ENCODE measurements at places on chromosomes 1 and 21.

GRCh38 chr1:222634180-222635013 is 16.5 kb downstream of the MIA3 start:
- DNase-seq, result peak; percentile 29

- DNase-seq, result no peak
These were observed 500 bp upstream of the PEA15 start for GRCh38 chr1:160204526-160205241.

DNA sequence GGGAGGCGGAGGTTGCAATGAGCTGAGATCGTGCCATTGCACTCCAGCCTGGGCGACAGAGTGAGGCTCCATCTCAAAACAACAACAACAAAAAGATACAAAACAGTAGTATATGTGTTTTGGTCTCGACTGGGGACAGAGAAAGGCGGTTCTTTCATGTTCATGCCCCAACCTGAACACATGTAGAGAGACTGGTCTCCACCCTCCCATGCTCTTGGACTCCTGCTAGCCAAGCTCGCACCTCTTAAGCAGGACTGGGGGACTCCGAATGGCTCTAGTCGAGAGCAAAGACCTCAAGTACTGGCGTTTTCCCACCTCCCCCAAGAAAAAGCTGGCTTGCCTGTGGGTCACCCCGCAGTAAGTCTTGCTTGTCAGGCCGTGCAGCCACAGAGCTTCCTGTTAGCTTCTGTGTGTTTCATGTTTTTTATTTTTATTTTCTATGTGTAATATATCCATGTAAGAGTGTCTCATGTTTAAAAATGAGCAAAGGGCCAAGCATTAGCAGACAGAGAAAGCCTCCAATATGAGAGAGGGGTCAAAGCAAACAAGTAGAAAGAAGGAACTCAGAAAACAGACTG is 91.6 kb downstream of the SCCPDH start:
- no peak for DNase-seq

- no peak for DNase-seq
These were observed 47.8 kb downstream of the GPR88 start for GRCh38 chr1:100585786-100586185.

GRCh38 chr1:67094191-67094590 is 40.2 kb upstream of the SLC35D1 start:
- DNase-seq, result no peak

DNA sequence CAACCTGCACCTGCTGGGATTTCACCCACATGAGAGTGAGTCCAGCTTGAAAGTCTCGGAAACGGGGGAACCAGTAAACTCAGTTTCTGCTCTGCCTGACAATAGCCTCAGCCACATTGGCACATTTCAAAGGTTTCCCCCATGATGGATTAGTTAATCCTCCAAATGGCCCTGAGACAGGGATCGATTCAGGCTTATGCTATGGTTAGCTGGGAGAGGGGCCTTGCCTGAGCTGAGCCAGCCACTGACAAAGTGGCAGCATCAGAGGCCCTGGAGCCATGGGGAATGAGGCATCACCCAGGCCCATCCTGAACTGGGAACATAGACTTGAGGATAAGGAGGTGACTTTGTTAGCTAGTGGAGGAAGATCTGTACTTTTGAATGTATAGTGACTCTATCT is 2.9 kb upstream of the CLSTN1 start:
- DNase-seq, result no peak

DNA sequence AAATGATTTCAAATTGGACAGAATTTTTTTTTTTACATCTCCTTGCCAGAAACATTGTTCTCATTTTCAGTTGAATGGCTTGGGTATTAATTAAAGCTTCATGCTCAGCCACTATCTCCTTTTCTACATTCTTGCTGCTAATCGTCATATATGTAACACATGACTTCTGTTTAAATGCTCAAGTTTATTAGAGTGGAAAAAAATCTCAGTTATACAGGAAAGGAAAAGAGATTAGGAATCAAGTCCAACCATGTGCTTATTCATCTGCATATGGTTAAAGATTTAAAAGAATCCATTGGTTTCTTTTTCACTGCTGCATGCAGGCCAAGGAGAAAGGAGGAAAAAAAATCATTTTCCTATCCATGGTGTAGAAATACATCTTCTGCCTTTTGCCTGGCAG is 47.3 kb upstream of the CNN3 start:
- no peak for DNase-seq

- no peak for DNase-seq
These were observed 66.0 kb downstream of the COL18A1 start for GRCh38 chr21:45470773-45471524.

- no peak for DNase-seq
These were observed 44.6 kb upstream of the GREM2 start for GRCh38 chr1:240656531-240656930.

Data from stimulated activated CD4-positive, alpha-beta T cell treated with anti-CD3 and anti-CD28 coated beads, Interleukin-1b, Interleukin-23, amount 100 ng/mL, for 1 hour (primary cell).